ENCODE measurements at places on chromosomes 12 and 14. TPM values are rescaled to one million over a fixed set of nuclear protein-coding genes. Genes with fewer than 3 reads are reported as not detected.

Gene GNB3
- 0.25 TPM for total RNA-seq

Gene TNS2
- total RNA-seq = 13.7 TPM

Gene KRT2
- total RNA-seq = not detected

Gene LYZ
- not detected for total RNA-seq

Gene GUCY2C
- not detected for total RNA-seq

Gene APOF
- total RNA-seq = not detected

Gene CHGA
- total RNA-seq = not detected

Gene RAD51AP1
- 47.7 TPM for total RNA-seq

Gene KRAS
- total RNA-seq = 9.5 TPM

Gene KRT7
- not detected for total RNA-seq

Gene GPR135
- 0.06 TPM for total RNA-seq

Gene LRFN5
- not detected for total RNA-seq

Gene KRT79
- total RNA-seq = not detected

Gene SALL2
- 15.0 TPM for total RNA-seq

Gene ZNF10
- 5.1 TPM for total RNA-seq

Gene AMN
- total RNA-seq = not detected

Gene WNT1
- total RNA-seq = not detected

Gene CACNA2D4
- total RNA-seq = not detected

Gene FNTB
- total RNA-seq = 8.0 TPM

Measured in G401 (cell line).